ENCODE measurements at places on chromosomes 1 and 21.

- no peak for DNase-seq
Observed at GRCh38 chr1:101993710-101994109, 3.0 kb downstream of the OLFM3 start.

DNA sequence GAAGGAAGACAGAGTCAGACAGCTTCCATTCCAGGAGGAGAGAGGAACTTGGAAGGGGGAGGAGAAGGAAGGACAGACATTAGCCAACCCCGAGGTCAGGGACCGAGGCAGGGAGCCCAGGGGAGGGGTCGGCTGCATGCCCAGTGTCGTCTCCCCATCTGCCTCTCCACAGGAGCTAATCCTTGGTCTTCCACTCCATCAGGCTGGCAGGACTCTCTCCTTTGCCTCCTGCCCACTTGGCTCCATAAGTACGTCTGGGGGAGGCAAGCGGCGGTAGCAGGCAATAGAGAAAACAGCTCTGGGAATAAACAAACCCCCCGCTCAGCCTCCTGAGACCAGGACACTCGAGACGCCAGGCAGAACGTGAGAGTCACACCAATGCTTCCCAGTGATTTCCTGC lies 71.3 kb downstream of the GRIK3 start:
- DNase-seq: no peak

- DNase-seq: no peak
Observed at GRCh38 chr1:104906141-104906540, 1156.4 kb downstream of the AMY1C start.

DNA sequence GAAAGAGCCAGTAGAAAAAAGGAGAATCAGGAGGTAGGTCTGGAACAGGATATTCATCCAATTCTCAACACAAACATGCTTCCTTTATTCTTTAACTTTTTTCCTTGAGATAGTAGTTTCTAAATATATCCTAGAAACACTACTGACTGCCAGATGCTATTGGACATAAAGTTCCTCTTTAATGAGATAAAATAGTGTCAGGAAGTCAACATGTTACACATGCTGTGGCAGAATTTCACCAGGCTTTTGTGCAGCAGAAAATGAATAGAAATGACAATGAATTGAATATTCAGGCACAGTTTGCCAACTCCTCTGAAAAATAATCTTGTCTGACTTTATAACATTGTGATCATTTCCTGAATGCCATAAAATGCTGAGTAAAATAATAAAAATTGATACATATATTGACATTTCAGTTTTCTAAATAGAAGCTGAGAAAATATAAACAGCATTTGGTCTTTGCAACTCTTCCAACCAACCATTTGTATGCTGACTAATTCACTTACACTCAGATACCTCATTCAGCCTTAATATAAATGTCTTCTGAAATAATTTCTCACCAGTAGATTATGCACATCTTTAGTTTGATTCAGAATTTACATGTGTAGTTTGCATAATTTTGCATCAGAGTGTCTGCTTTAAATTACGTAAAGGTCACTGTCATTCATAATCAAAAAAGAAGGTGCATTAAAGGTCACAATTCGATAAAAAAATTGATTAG lies 486.1 kb upstream of the ADGRL2 start:
- DNase-seq: no peak

DNA sequence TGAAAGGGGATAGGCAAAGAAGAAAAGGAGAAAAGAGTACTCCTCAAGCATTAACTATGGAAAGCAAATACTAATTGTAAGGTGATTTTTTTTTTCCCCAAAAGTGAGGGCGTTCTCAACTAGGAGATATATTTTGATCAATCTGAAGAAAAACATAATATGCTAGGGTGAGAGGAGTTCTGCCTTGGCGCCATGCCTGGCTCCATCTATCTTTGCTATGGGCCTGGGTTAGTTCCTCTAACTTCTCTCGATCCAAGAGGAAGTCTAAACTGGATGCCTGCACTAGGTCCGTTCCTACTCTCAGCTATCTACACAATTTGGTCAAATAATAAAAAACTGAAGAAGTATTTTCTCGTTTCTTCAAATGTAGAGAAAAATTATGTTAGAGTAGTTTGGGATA lies 20.5 kb downstream of the CNN3 start:
- no peak for DNase-seq

- DNase-seq: no peak
Observed at GRCh38 chr1:147613506-147613905, 56.8 kb downstream of the ACP6 start.

DNA sequence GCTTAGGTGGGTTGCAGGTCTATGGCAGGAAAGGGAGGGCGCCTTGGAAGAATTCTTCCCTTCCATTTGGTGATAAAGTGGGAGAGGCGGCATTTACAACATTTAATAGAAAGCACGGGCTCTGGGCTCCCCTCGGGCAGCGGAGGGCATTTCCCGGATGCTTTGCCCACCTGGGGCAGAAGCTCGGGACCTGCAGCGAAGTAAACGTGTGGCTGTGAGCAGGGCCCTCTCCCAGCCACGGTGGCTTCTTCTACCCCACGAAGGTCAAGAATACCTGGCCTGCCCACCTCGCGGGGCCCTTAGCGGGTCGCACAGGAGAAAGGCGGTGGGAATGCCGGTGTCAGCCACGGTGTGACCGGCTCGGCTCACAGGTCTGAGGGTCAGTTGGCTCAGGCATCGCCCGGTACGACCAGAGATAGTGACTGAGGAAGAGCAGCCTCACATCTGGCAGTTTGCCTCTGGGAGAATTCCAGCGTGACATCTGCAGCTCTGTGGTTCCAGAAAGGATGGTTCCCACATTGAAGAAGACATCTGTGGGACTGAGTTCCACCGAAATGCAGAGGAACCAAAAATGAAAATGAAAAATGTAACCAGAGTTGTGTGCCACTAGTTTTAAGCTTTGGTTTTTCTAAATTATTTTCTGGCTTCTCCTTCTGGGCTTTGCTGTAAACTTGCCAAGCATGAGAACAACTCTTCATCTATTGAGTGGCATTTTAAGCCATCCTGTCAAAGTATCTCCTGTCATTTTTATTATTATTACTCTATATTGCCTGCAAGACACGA lies 720 bp upstream of the F3 start:
- DNase-seq: no peak

DNA sequence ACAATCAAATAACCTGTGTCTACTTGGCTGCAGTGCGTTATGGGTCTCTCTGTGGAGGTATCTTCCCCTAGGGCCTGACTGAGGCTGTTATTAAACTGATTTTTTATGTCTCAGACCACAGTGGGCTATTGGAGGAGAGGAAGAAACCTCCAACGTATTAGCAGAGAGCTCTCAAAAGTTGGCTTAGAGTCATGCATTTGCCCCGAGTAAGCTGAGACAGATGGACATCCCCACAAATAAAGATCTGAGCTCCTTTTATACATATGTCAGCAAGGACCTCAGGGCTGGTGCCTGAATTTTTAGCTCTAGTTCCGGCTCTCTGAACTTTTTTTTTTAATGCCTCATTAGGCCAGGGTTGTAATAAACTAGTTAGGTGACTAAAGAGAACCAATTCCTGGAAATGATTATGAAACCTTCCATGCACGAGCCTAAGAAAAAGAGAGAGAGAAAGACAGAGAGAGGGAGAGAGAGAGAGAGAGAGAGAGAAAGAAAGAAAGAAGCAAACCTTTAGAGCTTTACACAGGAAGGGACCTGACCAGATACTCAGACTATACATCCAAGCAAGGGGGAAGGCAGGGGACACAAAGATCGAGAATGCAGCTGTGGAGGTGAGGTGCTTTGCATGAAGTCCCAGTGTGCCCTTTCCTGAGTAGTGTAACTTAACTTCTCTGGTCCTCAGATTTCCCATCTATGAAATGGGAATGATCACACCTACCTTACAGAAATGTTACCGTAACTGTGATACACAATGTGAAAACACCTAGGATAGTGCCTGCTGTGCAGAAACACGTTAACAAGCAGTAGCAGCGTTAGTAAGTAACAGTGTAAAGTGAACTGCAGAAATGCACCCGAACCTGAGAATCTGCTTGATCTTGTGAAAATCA lies 8.4 kb upstream of the PIGR start:
- no peak for DNase-seq

DNA sequence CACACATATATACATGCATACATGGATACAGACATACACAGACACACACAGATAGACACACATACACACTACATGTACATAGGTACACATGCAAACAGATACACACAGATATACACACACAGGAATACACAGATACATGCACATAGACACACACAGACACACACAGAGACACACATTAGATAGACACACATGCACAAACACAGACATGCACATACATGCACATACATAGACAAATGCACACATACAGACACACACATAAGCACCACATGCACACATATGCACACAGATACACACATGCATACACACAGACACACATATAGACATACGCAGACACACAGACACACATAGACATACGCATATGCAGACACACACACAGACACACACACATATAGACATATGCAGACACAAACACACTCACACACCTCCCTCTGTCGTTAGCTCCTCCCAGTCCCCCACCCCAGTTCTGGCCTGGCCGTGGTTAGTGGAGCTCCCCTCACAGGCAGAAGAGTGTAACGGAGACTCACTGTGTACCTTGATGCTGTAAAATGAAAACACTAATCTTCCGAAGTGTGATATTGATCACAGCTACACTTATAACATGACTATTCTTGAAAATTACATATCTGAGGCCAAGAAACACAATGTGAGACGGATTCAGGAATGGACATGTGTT lies 7.6 kb downstream of the UBASH3A start:
- no peak for DNase-seq

DNA sequence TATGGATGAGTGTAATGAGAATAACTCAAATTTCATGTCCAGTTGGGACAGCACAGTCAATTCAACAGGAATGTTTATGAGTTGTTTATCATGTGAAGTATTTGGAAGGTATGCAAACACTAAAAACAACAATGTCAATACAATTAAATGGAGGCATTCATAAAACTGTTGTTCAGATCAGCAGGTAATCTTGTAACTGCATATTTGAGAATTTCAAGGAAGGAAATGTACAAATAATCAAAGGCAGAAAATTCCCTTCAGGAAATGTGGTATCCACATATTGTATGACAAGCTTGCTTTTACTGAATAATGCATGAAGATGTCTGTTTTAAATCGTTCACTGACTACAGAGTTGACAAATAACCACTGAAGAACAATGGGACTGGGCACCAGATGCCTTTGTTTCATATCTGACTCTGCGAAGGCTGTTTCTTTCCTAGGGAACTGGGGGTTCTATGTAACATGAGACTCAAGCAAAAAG lies 198.3 kb downstream of the LTN1 start:
- no peak for DNase-seq

GRCh38 chr1:109761227-109762038 lies 2.3 kb downstream of the EPS8L3 start:
- no peak for DNase-seq

DNA sequence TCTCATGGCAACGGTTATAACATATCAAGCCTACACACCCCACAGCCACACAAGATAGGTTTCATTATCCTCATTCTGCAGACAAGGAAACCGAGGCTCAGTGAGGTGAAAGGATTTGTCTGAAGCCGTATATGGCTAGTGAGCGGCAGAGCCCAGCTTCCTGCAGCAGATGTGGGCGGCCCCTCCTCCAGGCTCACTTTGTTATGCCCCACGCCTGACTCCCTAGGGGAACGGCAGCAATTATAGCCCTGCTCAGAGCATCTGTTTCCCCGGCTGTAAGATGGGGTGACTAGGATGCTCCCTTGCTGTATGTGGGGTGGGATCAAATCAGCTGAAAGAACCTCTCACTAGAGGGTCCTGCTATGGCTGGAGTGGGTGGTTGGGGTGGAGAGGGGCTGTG lies 22.1 kb downstream of the GRHL3 start:
- DNase-seq: no peak

GRCh38 chr1:154575951-154576566 lies 8.5 kb downstream of the CHRNB2 start:
- DNase-seq: no peak

DNA sequence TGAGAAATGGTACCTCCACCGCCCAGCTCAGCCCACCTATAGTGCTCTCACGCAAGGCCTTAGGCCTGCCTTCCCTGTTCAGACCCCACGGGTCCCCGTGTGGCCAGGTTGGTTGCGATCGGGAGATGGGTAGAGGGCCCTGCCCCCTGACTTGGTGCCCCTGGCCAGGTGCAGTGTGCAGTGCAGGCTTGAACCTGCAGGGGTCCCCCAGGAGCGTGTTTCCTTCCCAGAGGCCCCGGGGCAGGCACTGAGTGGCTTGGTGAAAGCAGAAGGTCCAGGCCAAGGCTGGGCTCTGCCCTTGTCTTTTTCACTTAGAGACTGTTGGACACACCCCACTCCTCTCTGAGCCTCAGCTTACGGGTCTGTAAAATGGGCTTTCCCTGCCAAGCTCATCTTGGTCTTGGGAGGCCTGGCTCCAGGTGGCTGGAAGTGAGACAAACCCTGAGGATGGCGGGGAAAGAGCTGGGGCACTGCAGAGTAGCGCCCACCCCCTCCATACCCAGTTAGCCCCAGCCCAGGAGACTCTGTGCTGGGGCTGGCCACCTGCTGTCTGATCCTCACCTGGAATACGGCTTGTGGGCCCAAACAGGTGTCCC lies 9.3 kb upstream of the HES5 start:
- DNase-seq: peak; percentile 43

DNA sequence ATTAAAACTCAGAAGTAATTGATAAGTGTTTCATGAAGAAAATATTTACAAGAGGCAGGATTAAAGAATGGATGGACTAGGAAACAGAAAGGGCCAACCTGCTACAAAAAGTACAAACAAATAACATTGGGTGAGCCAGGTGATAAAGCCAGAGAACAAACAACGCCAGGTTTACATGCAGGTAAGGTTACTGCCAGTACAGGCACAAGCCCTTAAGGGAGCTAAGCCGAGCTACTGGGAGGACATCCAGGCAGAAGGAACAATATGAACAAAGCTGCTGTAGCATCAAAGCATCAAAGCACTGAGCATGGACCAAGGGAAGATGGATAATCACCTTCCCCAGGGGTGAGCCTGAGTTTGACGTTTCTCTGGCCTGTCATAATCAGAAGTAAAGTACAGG lies 380.7 kb downstream of the SEC16B start:
- DNase-seq: no peak

DNA sequence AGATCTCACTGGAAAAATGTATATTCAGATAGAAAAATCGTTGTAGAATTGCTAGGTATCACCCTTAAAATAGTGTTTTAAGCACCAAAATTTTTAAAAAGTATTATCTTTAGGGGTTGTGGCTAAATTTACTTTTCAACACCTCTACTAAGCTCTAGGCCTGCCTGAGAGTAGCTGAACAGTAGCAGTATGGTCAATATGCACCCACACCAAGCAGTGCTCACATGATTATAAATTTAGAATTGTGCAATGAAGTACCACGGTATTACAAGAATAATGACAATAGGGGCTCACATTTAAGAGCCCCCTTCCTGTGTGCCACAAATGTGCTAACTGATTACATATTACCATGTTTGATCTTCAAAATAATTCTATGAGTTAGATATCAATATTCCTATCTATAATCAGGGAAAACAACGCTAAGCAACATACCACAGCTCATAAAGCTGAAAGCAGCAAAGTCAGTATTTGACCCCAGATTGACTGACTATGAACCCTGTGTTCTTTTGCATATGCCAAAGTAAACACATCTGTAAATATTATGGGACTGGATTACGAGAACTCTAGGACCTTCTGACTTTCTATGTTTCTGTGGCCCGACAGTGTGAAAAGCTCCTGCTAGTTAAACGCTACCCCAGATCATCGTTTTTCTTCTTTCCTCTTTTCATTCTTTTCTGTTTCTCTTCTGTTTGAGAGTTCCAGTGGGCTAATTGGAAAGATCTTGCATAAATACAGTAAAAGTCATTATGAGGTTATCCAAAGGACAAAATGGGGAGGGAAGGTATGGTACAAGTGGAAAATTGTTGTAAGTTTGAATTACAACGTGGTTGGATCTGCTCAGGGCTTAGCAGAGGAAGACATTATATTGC lies 201.1 kb upstream of the C1orf87 start:
- no peak for DNase-seq

- DNase-seq: peak; percentile 47
Observed at GRCh38 chr1:26403656-26404055, 7.0 kb upstream of the LIN28A start.

Measured in neural crest cell (in vitro differentiated cells).